Activated T-helper 2 cell treated with anti-CD3 and anti-CD28 coated beads, Interferon-gamma antibody, Interleukin-2, Interleukin-4, amounts not matched to agents 10 μg/mL and 5 μg/mL and 100 μg/mL, durations not matched to agents 14 hours and 24 hours and 36 hours (primary cell): ENCODE measurements at places on chromosomes 2 and 18.

- peaks cover 7% of the 10 kb centered on the region for H3K27me3 ChIP-seq
- H3K4me3 ChIP-seq, result no peak overlapping the region
- H3K36me3 ChIP-seq, result no peaks in the 10 kb centered on the region
- no peak overlapping the region for H3K27ac ChIP-seq
- no peak for DNase-seq
Observed at GRCh38 chr2:109694190-109694589, 80.0 kb downstream of the SOWAHC start.

DNA sequence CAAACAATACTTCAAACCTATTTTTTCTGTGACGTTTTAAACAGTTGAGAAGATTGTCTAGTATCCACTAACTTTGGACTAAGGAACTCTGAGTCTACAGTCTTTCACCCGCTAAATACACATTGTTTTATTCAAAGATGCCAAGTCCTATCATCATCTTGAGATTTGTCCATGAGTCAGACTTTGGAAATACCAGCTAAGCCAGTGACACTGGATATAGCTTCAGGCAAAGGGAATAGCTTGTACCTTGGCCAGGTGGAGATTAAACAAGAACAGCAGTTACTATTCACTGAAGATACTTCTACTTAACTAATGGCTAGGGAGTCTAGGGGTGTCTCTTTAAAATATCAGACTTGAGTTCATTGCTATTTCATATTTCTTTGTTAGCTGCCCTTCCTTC, 137.5 kb downstream of the COMMD1 start:
- H3K27ac ChIP-seq, result no peak overlapping the region
- no peaks in the 10 kb centered on the region for H3K27me3 ChIP-seq
- no peak for DNase-seq
- H3K36me3 ChIP-seq, result no peaks in the 10 kb centered on the region
- H3K4me1 ChIP-seq, result peaks cover 15% of the 10 kb centered on the region
- no peak overlapping the region for H3K4me3 ChIP-seq

GRCh38 chr2:113178891-113179290, 5.1 kb downstream of the PSD4 start:
- H3K27me3 ChIP-seq, result no peaks in the 10 kb centered on the region
- DNase-seq, result no peak
- peak overlapping the region; percentile 85 for H3K27ac ChIP-seq
- peaks cover 92% of the 10 kb centered on the region for H3K36me3 ChIP-seq

DNA sequence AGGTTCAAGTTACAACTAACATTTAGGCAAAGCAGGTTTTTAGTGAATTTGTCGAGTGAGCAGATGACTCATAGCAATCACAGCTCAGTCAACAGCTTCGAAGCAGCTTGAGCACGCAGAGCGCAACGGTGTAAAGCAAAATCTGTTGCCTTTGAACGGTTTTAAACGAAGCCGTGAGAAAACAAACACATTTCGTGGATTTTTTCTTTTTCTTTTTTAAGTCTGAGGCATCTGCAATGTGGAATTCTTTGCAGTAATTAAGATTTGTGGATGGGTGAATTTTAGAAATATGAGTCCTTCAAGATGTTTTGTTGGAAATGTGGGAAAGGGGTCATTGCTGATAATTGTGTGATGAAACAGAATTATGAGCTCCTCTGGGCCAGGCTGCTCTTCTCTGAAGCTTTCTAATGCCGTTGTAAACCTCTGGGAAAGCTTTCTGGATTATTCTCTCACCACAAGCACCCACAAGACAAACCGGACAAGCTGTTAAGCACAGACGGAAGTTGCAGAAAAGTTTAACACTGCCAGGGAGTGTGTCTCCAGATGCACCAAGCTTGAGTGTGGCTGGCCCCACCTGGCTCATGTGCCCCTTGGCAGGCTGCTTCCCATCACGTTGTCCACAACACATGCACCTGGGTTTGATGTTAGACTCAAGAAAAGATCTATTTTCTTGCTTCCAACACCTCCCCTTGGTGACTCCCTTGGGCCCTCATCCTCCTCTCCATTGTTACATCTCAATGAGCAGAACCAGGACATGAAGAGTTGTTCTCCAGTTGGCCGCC, 224.7 kb downstream of the ACKR3 start:
- H3K4me3 ChIP-seq, result no peak overlapping the region
- no peak overlapping the region for H3K27ac ChIP-seq

DNA sequence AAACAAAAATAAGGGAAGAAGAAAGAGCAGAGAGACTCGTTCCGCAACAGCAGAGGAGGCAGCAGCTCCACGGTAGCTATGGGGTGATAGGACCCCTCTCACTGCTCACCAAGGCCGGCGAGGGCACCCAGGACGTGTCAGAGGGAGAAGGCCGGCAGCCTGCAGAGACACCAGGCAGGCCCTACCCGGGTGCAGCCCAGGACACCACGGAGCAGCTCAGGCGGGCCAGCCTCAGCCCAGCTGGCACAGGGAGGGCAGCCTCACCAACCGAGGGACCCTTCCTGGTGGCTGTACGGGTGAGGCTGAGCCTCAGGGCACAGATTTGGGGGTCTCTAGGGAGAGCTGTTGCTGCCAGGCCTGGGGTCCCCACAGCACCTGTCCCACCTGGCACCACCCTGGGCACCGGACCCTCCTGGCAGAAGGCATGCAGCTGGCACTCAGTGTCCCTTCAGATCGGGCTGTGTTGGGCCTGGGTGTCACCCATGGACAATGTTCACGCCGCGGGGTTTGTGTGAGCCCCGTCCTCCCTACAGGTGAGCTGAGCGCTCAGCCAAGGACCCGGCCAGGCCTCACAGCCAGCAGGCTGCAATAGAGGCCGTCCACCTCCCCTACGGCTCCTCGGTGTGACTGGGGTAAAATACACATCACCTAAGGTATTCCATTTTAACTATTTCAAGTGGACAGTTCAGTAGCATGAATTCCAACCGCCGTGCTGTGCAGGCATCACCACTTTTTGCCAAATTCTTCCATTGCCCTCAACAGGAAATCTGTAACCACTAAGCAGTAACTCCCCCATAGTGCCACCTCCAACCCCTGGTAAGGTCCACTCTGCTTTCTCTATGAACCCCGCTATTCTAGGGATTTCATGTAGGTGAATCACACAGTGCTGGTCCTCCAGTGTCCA, 21.6 kb downstream of the KCNG2 start:
- no peaks in the 10 kb centered on the region for H3K36me3 ChIP-seq
- no peak overlapping the region for H3K4me3 ChIP-seq
- no peak for DNase-seq
- H3K27me3 ChIP-seq, result peaks cover 12% of the 10 kb centered on the region
